ENCODE measurements at places on chromosomes 4 and X.
A peak's percentile ranks its signal among the peaks of the same experiment; 100 is the strongest.

DNA sequence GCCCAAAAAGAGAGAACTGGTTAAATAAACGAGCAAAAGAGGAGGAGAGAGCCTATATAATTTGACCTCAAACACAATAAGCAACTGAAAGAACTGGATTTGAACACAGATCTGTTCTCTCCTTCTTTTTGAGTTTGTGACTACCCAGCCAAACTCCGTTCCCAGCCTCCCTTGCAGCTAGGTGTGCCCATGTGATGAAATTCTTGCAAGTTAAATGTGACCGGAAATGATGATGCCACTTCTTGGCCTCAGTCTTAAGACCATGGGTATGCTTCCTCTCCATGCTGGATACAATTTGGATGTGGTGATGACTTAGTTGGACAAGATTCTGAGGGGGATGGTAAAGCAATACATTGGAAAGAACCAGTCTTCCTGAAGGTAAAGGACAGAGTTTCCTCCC is 204.1 kb downstream of the PTTG2 start:
- no peak for ATAC-seq

GRCh38 chr4:15250021-15250441 is 177.8 kb upstream of the C1QTNF7 start:
- no peak for ATAC-seq

DNA sequence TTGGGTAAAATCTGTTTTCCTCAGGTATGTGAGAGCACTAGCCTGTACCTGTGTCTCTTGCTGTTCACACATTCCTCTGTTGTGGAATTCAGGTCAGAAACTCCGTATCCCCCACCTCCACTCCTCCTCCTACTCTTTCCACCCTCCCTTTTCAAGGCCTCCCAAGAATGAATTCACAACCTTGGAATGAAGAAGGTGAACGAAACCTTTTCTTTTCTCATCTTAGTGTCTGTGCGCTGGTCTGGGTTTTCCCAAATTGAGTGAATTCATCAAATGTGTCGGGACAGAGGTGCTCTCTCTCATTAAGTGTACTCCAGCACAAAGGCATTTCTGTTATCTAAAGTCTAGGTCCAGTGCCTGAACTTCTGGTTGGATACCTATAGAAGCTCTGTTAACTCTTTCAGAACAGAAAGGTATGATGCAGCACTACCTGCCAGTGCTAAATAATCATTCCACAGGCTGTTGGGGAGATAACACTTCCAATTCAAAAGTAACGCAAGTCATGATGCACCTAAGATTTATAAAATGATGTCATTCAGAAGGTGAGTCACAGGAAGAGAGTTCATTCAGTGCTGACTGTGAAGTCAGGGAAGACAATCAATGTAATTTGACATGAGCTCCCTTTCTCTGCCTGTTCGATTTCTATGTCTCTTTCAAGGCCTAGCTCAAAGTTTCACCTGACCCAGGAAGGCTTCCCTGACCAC is 41.9 kb downstream of the COL4A6 start:
- peak; percentile 13 for ATAC-seq

DNA sequence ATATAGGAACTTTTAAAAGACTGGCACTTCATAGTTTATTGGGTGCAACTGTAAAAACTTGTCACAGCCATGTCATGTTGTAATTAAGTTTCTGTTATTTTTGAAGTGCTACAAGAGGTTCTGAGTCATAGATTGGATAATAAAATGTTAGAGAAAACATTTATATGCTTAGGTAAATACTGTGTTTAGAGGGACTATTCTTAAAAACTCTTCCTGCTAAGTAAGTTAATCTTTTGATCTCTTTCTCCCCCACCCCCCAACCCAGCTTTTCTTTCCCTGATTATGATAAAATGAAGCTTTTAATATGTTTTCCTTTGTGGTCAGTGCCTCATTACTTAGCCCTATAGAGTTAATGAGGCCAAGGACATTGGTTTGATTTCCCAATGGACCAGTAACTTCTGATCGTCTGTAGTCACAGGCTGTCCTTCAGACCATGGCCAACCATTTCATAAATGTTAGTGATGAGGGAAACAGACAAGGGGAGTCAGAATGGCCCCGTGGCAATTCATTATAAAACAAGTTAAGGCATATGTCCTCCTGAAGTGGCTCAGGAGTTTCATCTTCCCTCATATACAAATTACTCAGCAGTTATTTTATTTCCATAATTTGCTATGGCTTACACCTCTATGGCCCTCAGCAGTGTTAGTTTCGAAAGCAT is 3.9 kb upstream of the PDLIM5 start:
- ATAC-seq, result no peak

- ATAC-seq, result no peak
These were observed 199.3 kb upstream of the FAT4 start for GRCh38 chr4:125115476-125115875.

GRCh38 chr4:138790706-138791340 is 224.8 kb upstream of the NOCT start:
- ATAC-seq, result no peak

- no peak for ATAC-seq
These were observed 14.4 kb downstream of the ADH1A start for GRCh38 chr4:99276417-99276816.

GRCh38 chr4:109671350-109671749 is 31.9 kb downstream of the CASP6 start:
- ATAC-seq, result no peak

GRCh38 chr4:110260299-110260698 is 61.9 kb upstream of the ELOVL6 start:
- no peak for ATAC-seq

- ATAC-seq, result no peak
These were observed 56.2 kb downstream of the AWAT2 start for GRCh38 chrX:69993494-69993893.

DNA sequence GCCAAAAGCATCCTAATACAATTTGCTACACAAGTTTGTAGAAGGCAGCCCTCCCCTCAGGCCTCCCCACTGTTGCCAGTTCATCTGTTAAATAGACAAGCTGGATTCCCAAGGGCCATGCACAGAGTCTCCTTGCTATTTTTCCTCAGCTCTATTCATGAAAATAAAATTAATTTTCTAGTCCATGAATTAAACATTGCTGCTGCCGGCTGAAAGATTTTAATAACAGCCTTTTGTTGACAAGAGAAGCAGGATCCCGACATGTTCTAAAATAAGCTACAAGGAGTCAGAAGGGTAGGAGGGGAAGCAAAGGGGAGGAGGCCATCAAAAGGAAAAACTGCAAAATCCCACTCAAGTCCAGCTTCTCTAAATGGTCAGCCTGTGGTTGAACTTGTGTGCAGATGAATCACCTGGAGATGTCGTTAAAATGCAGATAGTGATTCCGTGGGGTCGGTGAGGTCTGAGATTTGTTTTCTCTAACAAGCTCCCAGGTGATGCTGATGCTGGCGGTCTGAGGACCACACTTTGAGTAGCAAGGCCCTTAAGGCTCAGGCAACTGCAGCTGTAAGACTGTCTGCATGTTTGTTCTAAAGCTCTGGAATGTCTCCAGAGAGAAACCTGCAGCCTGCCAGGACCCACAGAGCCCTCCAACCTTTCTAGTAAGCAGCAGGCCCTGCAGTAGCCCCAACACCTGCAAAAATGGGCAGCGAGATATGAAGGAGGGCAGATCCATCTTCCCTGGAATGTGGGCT is 9.4 kb downstream of the SCD5 start:
- ATAC-seq, result no peak

DNA sequence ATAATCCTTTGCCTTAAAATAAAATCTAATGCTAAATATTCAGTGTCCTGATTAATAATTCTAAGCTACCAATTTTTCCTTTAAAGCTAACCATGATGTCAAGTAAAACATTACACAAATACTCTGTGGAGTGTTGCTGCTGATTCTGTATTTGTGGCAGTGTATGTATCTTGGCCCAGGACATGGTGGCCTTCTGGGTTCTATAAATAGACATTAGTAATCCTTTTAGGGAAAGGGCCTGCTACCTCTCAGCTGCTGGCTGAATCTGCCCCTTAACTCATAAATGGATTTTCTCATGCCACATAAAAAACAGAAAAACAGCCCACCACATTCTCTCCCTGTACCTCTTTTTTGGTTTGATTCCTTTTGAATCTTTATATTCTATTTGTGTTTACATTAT is 1.2 kb upstream of the XK start:
- ATAC-seq, result no peak

GRCh38 chr4:107531927-107532326 is 188.1 kb downstream of the PAPSS1 start:
- ATAC-seq, result no peak

- no peak for ATAC-seq
These were observed 168.5 kb downstream of the FAT4 start for GRCh38 chr4:125483278-125483677.

DNA sequence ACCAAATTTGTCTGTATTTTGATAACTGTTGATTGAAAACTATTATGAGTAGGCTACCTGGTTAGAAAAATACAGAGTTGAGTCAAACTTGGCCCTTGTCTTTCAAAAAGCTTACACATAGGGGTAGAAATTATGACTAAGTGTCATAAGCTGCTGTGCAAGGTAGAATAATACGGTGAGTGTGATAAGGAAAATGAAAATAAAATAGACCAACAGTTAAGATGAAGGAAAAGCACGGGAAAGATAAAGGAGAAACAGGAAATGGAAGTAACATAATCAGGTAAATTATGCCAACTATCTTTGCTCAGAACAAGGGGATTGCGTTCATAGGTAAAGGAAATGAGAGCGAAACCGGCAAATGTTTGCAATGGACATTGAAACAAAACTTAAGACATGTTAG is 302.5 kb downstream of the PCDH7 start:
- ATAC-seq, result no peak

GRCh38 chr4:31016322-31017061 is 296.3 kb downstream of the PCDH7 start:
- no peak for ATAC-seq

DNA sequence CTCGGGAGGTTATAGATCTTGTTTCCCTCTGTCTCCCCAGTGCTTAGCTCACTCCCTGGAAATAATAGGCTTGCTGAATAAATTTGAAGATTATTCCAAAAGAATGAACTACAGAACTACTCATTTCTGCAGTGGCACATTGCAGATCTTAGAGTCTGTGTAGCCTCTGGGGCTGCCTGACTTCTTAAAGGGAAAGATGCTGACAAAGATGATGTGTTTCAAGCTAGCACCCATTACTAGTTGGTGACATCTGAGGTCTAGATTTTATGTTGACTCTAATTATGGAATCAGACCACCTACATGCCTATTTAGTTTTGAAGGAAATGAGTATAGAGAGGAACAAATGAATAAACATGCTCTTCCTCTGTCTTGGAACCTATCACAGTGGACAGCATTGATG is 123.7 kb upstream of the KCNIP4 start:
- no peak for ATAC-seq

GRCh38 chr4:146975036-146975435 is 29.4 kb upstream of the TTC29 start:
- no peak for ATAC-seq

DNA sequence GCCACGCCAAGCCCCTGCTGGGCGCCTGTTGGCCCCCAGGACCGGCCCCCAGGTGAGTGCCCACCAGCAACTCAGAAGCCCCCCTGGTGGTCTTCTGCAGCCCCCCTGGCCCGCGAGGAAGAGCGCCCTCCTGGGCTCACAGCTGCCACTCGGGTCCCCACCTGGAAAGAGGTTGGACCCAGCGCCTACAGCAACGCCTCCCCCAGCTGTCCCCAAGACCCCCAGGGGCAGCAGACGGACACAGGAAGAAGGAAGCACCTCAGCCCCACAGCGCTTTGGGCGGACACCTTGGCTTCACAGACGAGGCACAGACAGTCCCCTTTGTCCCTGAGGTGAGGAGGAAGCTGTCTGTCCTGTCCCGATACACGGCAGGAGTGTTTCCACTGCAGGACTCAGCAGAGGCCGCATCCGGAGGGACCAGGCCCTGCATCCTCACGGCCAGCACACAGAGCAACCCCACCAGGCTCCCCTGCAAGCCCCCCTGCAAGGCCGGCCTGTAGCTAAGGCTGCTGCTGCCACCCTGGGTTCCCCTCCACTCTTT is 115.6 kb upstream of the NKX1-1 start:
- no peak for ATAC-seq

All from motor neuron (in vitro differentiated cells).